ENCODE measurements at places on chromosomes 12 and 14.

DNA sequence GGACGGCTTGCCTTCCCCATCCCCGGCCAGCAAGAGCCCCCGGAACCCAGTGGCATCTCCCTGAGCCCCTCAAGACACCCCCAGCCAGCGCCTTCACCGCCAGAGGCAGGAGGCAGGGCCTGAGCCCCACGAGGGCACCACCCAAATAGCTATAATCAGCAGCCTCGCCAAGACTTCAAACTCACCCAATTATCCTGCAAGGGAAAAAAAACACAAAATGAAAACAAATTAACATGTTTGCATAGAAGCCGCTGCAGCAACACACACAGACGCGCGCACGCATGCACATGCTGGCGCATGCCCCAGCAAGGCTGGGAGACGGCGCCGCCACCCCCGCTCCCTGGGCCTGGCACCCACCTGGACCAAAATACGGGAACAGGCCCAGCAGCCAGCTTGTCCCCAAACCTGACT lies 15.8 kb downstream of the FAM222A start:
- DNase-seq: no peak

DNA sequence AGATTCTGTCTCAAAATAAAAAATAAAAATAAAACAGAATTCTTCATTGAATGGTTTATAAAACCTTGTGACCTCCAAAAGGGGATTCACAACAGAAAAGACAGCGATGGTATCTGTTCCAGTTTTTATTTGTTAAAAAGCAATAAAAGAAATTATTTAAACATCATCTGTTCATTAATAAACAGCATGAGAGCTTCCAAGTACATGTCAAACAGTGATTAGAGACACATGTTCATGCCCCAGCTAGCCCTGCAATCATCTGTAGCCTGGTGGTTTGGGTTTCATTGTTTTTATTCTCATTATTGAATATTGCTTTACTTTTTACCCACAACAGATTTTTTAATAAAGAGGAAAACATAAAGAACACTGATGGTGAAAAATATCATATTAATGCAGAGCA lies 173.3 kb downstream of the ANO2 start:
- DNase-seq: no peak

- no peak for DNase-seq
Observed at GRCh38 chr14:101730626-101731186, 30.8 kb upstream of the PPP2R5C start.

- DNase-seq: peak; percentile 35
Observed at GRCh38 chr12:121711361-121712189, 977 bp upstream of the TMEM120B start.

GRCh38 chr14:63204407-63205043 lies at the start of gene RHOJ:
Gene RHOJ, plus strand, starts transcription at chr14:63204443. Its CDS starts 427 bp downstream, at chr14:63204870.
- no peak for DNase-seq

DNA sequence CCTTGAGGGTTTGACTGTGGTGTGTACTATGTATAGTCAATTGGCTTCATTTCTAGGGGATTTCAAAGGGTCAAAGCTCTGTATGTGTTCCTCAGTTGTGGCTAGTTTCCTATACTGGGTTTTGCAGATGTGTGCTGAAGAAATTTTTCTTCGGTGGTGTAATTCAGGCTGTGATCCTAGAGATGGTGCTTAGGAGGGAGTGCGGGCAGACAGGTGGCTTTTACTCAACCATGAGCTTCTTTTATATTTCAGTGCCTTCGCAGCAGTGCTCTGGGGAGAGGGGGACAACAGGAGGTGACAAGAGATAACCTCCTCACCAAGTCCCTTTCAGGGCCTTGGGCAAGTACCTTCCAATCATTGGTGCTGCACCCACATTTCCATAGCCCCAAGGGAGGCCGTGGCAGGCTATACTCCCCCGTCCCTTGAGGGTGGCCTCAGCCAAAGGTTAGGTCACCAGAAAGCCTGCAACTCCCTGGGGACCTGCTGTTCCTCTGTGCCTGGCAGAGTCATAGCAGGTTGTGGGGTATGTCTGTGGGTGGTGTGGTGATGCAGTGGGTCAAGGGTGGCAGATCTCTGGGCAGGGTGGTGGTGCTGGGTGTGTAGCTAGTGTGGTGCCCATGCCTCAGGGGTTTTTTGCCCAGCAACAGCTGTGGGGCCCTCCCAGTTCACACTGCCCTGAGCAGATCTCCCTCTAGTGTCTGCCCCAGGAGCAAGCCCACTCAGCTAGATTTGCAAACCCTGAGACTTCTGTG lies 37.0 kb upstream of the TMX1 start:
- no peak for DNase-seq

DNA sequence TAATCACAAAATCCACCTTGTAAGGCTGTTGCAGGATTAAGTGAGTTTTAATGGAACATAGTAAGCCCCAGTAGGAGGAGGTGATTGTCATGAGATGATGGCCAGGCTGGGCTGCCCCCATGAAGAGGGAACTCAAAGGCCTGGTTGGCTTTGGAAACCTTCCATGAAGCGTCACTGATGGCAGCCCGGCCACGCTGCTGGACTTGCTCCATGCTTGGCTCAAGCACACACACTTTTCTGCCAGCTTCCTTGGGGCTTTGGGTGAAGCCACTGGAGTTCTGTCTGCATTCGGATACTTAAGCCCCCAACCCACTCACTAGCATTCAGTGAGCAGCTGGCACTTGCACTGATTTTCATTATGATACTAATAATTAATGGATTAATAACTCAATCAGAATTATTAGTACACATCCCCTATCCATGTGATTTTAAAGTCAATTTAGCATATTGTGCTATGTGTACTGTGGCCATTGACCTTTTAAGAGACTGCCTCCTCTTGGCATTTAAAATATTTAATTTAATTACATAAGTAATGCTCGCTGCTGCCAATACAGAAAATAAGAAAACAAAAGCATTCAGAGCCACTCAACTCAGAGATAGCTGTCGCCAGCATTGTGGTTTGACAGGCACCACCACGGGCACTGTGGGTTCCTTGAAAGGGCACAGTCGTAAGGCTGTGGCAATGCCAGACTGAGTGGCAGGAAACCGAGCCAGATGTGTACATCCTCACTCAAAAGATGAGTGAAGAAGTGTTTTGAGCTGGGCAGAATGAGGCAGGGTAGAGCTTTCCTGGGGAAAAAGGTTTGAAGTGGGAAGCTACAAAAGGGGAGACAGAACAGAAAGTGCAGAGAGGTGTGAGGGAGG lies 15.9 kb downstream of the KRT85 start:
- peak; percentile 46 for DNase-seq
